ENCODE measurements at places on chromosomes 5 and 9. TPM values are rescaled to one million over a fixed set of nuclear protein-coding genes. Genes with fewer than 3 reads are reported as not detected.

NR2F1 gene
- 5.2 TPM for total RNA-seq

PCDHGB2 gene
- total RNA-seq = 5.9 TPM

SCGB3A2 gene
- total RNA-seq = not detected

CDC20B gene
- 0.06 TPM for total RNA-seq

WDR38 gene
- total RNA-seq = not detected

FAM221B gene
- not detected for total RNA-seq

ADRA1B gene
- total RNA-seq = 0.25 TPM

SYK gene
- total RNA-seq = not detected

DIPK1B gene
- total RNA-seq = 1.4 TPM

FXN gene
- 0.92 TPM for total RNA-seq

ARID3C gene
- total RNA-seq = 0.31 TPM

APBB3 gene
- 20.7 TPM for total RNA-seq

GPX8 gene
- total RNA-seq = 91.9 TPM

TEX48 gene
- not detected for total RNA-seq

DAPK1 gene
- total RNA-seq = 28.4 TPM

GARIN3 gene
- total RNA-seq = not detected

SUSD3 gene
- total RNA-seq = not detected

NUP214 gene
- 10.3 TPM for total RNA-seq

ADAMTS16 gene
- total RNA-seq = not detected

RNF183 gene
- not detected for total RNA-seq

FPGS gene
- 73.4 TPM for total RNA-seq

EDIL3 gene
- total RNA-seq = 512 TPM

HTR4 gene
- total RNA-seq = 5.7 TPM

AGXT2 gene
- not detected for total RNA-seq

PJA2 gene
- total RNA-seq = 127 TPM

KIAA0825 gene
- total RNA-seq = 4.1 TPM

PCDHGA10 gene
- total RNA-seq = 7.5 TPM

PCDHB13 gene
- total RNA-seq = 1.1 TPM

IRX2 gene
- total RNA-seq = 0.62 TPM

AGGF1 gene
- 29.6 TPM for total RNA-seq

DMRTA1 gene
- total RNA-seq = 0.06 TPM

DAP gene
- 78.0 TPM for total RNA-seq

DCAF12 gene
- total RNA-seq = 9.6 TPM

SLC31A2 gene
- 8.9 TPM for total RNA-seq

LHX6 gene
- total RNA-seq = not detected

CDKN2A gene
- total RNA-seq = 10.7 TPM

ADAMTS2 gene
- total RNA-seq = 36.5 TPM

SPATA31D4 gene
- not detected for total RNA-seq

HOMER1 gene
- total RNA-seq = 3.6 TPM

PDGFRB gene
- 159 TPM for total RNA-seq

HIGD2A gene
- 32.6 TPM for total RNA-seq

AQP7 gene
- total RNA-seq = 1.8 TPM

PCDHB3 gene
- total RNA-seq = 1.3 TPM

PCDH12 gene
- total RNA-seq = 1.7 TPM

CPEB4 gene
- total RNA-seq = 29.7 TPM

SLC6A3 gene
- total RNA-seq = not detected

MEGF10 gene
- 0.06 TPM for total RNA-seq

CARTPT gene
- total RNA-seq = not detected

SPINK6 gene
- total RNA-seq = not detected

PDE6A gene
- not detected for total RNA-seq

Measured in aortic smooth muscle cell (primary cell).